Gastroesophageal sphincter (tissue), 4 donors: ENCODE measurements at places on chromosomes 6 and 20.

DNA sequence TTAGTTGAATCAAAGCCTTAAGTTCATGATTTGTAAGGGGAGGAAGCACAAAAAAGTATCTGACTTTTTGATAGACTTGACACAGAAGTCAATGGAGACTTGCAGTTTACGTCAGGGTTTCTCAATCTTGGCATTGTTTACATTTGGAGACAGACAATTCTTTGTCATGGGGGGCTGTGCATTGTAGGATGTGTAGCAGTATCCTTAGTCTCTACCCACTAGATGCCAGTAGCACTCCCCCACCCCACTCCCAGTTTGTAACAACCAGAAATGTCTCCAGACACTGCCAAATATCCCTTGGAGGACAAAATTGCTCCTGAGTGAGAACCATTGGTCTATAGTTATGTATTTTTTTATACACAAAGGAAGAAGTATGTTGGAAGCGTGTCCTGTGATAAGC is 434.1 kb downstream of the RFPL4B start:
- no peak for ATAC-seq

GRCh38 chr6:71224011-71224410 is 64.6 kb upstream of the OGFRL1 start:
- no peak for ATAC-seq

- no peak for ATAC-seq
Measured at GRCh38 chr6:44224029-44224964, 902 bp downstream of the SLC29A1 start.

GRCh38 chr6:5724911-5725310 is 281.8 kb downstream of the NRN1 start:
- no peak for ATAC-seq

DNA sequence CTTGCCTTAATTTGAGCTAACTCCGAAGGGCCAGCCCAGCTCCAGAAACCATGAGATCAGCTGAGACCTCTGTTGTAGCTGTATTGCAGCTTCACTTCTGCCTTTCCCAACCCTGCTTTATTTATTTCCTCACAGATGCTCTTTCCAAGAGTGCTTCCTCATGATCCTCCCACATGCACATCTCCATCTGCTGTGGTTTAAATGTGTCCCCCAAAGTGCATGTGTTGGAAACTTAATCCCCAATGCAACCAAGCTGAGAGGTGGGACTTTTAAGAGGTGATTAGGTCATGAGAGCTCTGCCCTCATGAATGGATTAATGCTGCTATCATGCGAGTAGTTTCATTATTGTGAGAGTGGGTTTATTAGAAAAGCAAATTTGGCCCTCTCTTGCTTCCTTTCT is 164.4 kb upstream of the TAB2 start:
- no peak for ATAC-seq
